ENCODE measurements at places on chromosomes 1 and 21.

DNA sequence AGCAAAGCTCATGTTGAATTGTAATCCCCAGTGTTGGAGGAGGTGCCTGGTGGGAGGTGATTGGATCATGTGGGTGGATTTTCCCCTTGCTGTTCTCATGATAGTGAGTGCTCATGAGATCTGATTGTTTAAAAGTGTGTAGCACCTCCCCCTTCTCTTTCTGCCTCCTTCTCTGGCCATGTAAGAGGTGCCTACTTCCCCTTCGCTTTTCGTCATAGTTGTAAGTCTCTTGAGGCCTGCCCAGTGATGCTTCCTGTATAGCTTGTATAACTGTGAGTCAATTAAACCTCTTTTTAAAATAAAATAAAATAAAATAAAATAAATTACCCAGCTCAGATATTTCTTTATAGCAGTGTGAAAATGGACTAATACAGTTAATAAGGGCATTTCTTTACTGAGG is 1025.7 kb downstream of the PLA2G4A start:
- no peak for DNase-seq

GRCh38 chr1:57061369-57061768 is 95.6 kb upstream of the C8B start:
- DNase-seq, result no peak

GRCh38 chr1:222880587-222880986 is 65.7 kb downstream of the DISP1 start:
- DNase-seq, result no peak

DNA sequence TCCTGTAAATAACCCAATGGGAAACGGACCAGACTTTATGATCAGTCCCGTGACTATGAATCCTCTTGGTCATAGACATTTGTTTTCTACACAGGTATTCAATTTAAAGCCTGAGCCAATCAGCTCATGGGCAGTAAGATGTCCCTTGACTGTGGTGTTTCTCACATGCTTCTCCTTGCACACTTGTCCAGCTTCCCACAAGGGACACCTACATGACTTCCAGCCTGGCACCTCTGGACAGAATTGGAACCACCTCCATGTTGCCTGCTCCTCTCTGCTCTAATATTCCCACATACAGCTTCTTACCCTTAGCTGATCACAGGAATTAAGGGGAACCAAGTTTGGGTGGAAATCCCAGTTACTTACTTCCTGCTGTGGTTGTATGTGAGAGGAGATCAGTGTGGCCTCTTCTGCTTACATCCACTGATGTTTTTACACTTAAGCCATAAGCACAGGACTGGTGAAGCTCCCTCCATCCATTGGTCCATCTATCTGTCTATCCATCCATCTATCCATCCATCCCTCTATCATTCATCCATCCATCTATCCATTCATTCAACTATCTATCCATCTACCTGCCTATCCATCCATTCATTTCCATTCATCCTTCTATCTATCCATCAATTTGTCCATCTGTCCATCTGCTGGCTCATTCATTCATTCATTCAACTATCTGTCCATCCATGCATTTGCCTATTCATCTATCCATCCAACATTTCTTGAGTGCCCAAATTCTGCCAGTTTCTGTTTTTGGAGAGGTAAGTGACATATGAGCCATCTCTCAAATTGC is 16.4 kb downstream of the RUNX1 start:
- no peak for DNase-seq

GRCh38 chr1:3674100-3675094 is 22.1 kb downstream of the TP73 start:
- no peak for DNase-seq

GRCh38 chr1:99677416-99677815 is 31.5 kb downstream of the PALMD start:
- DNase-seq, result no peak

- DNase-seq, result no peak
These were observed 3.6 kb downstream of the KRTCAP2 start for GRCh38 chr1:155169541-155169940.

- DNase-seq, result peak; percentile 8
These were observed 34.7 kb downstream of the RGSL1 start for GRCh38 chr1:182484531-182485257.

- DNase-seq, result no peak
These were observed 20.2 kb upstream of the LRRC3 start for GRCh38 chr21:44434936-44435635.

GRCh38 chr21:16363518-16363917 is 633.7 kb downstream of the USP25 start:
- no peak for DNase-seq

DNA sequence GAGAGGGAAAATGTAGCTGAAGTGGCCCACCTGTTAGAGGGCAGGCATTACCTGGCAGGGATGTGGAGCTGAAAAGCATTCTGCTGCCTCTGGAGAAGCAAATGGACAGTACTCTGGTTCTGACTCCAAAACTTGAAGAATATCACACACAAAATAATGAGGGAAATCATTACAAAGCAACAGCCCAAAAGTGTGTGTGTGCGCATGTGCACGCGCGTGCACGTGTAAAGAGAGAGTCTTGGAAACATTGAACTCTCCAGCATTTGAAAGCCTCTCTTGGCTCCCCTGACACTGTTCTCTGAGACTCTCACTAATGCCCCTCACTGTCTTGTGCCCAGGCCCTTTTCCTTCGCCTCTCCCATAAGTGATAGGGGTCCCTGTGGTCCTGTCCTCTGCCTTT is 2.3 kb upstream of the VTCN1 start:
- no peak for DNase-seq

DNA sequence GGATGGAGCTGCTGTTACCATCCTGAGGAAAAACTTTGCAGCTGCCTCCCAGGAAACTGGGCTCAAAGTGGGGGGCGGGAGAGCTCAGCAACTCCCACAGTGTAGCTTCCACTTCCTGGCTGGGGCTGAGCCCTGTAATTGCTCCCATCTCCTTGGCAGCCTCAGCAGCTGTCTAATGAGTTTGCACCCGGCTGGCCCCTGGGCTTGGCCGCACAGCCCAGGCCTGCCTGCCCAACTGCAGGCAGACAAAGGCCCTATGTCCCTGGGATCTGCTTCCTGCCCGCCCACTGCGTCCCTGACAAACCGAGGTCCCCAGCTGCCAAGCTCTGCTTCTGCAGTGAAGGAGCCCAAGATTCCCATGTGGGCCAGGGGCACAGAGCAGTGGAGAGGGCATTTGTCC is 30.1 kb downstream of the EDN2 start:
- DNase-seq, result no peak

- no peak for DNase-seq
These were observed 285.9 kb upstream of the NR5A2 start for GRCh38 chr1:199741586-199741985.

- DNase-seq, result no peak
These were observed 463.0 kb downstream of the SIPA1L2 start for GRCh38 chr1:232166942-232167341.

DNA sequence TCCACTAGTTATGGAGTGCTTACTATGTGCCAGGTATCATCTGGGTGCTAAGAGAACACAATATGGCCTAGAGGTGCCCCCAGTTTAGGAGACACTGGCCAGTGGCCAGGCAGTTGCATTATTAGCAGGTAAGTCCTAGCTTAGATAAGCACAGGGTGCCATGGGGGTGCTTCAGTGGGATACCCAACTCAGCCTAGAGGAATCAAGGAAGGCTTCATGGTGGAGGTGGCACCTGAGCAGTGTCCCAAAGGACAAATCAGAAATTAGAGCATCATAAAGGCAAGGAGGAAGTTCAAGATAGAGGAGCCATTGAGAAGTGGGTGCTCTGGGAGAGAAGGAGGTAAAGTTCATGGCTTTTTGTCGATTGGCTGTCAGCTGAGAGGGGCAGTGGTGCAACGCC is 31.9 kb upstream of the PKP1 start:
- DNase-seq, result no peak

- no peak for DNase-seq
These were observed 112.7 kb downstream of the CLIC6 start for GRCh38 chr21:34781526-34781925.

DNA sequence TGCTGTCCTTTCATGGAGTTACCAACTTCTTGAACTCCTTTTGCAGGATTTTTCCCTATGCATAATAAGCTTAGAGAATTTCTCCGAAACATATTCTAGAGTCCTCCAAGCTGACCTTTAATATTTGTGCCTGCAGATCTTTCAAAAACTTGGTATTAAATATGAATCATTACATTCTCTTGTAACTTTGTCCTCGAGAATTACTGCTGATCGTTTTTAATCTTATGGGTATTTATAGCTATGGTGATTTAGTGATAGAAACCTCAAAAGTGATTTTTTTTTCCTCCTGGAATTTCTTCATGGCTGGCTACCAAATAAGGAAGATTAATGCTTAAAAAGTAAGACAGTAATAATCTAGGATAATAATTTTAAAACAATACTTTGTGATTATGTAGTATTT is 39.1 kb downstream of the MAP3K21 start:
- no peak for DNase-seq

GRCh38 chr1:212699625-212700222 is at the start of gene BATF3:
Gene BATF3, minus strand, starts transcription at chr1:212699840. Its CDS starts 78 bp downstream, at chr1:212699762.
- DNase-seq, result no peak

GRCh38 chr1:77188770-77189169 is 30.5 kb downstream of the PIGK start:
- DNase-seq, result no peak

- DNase-seq, result no peak
These were observed 40.6 kb downstream of the PDC start for GRCh38 chr1:186420311-186420710.

DNA sequence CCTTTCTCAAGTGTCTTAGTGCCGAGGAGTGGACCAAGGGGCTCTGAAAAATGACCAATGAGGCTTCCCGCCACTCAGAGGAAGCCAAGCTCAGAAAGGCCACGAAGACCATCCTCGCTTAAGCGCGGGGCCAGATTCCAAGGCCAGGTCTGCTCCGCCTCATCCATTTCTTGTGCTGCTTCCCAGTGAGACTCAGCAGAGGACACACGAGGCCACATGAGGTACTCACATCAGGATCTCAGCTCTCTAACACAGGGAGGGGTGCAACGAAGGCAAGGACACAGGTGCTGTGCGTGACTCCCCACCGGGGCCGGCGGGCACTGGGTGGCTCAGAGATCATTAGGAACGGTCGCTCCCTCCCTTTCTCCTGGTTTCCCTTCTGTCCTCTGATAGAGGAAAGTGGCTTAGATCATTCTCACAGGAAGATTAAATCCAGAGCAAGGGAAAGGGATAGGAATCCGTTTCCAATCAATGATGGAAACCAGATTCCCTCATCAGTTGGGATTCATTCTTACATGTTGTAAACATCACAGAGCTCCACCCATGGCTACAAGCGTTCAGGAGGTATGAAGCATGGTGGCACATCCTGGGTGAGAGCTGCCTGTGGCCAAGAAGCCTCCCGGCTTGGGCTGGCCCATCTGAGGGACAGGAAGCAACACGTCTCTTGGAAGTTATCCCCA is 46.7 kb downstream of the CAPZB start:
- no peak for DNase-seq

- peak; percentile 36 for DNase-seq
These were observed 81.5 kb downstream of the ABCA4 start for GRCh38 chr1:94039514-94039870.

GRCh38 chr1:225945564-225945963 is 4.5 kb upstream of the LEFTY2 start:
- DNase-seq, result no peak

DNA sequence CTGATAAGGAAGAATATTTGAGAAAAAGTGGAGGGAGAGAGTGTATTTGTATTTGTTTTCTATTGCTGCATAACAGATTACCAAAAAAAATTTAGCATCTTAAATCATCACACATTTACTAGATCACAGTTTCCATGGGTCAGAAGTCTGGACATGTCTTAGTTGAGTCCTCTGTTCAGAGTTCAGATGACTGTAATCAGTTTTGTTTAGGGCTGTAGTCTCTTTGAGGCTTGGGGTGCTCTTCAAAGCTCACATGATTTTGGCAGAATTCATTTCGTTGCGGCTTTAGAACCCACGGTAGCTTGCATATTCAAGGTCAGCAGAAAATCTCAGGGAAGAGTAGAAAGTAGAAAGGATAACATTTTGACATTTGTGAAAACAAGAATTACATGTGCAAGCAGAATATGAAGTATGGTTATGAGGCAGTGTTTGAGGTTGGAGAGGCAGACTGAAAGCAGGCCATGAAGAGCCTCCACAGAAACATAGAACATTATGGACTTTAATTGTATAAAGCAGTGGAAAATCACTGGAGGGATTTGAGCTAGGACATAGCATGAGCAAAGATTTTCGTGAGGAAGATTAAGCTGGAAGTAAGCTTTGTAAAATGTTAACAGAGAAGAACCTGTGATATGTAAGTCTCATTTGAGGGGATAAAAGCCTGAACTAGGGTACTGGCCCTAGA is 110.6 kb upstream of the GPR52 start:
- no peak for DNase-seq

DNA sequence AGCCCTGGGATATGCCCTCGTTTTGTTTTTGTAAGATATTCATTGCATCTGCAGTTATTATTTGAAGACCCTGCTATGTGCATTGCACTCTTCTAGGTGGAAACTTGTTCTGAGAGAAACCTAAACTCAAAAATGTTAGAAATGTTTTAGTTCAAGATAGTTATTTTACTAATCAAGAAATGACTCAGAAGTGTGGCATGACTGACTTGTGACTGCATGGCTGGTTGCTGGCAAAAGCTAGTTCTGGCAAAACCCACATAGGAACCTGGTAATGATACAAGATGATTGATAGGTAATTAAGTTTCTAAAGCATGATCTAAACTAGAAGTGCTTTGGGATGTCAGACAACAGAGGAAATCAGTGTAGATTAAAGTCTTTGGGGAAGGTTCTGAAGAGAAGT is 33.8 kb upstream of the NFASC start:
- no peak for DNase-seq

GRCh38 chr1:32757213-32757895 is 54.8 kb upstream of the SYNC start:
- no peak for DNase-seq

DNA sequence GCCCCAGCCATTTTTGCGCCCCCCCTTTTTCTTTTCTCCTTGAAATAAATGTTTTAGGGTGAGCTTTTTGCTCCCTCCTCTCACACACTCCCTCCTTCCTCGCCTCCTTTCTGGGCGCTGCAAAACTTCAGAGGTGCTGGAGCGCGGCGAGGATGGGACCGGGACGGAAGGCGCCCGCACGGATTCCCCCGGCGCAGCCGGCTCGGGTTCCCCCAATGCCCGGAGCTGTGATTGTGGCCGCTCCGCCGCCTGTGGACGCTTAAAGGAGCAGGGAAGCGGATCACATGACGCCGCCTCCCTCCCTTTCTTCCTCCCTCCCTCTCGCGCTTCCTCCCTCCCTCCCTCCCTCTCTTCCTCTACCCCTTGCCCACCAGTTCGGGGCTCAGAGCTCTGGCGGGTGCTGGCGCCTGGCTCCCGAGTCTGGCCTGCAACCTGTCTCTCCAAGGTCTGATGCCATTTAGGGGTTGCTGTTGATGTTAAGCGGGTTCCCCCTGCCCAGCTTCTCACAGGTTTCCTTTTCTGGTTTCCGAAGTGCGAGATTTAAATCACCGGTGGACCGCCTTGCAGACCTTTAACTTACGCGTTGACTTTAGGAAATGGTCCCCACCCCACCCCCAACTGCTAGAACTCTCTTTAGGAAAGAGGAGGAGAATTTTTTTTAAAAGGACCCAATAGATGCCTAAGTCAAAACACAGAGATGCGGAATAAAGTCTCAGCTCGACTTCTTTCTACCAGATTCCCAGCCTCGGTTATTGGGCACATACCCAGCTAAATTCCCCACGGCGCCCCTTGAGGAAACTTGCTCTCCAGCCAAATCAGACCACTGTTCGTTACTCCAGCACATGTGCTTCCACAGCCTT is at the start of gene WLS:
Gene WLS, minus strand, starts transcription at position 235 of the 860 bp plus-strand sequence. Its CDS starts 224 bp downstream, at position 11.
- no peak for DNase-seq

GRCh38 chr1:158422212-158422611 is 3.8 kb downstream of the OR10K2 start:
- DNase-seq, result no peak

GRCh38 chr1:86140281-86140880 is 16.2 kb downstream of the COL24A1 start:
- no peak for DNase-seq

All from GM12891 (cell line).